ENCODE measurements at places on chromosomes 5 and 9.

- DNase-seq: no peak
These were observed 338 bp downstream of the ABHD17B start for GRCh38 chr9:71910650-71911060.

DNA sequence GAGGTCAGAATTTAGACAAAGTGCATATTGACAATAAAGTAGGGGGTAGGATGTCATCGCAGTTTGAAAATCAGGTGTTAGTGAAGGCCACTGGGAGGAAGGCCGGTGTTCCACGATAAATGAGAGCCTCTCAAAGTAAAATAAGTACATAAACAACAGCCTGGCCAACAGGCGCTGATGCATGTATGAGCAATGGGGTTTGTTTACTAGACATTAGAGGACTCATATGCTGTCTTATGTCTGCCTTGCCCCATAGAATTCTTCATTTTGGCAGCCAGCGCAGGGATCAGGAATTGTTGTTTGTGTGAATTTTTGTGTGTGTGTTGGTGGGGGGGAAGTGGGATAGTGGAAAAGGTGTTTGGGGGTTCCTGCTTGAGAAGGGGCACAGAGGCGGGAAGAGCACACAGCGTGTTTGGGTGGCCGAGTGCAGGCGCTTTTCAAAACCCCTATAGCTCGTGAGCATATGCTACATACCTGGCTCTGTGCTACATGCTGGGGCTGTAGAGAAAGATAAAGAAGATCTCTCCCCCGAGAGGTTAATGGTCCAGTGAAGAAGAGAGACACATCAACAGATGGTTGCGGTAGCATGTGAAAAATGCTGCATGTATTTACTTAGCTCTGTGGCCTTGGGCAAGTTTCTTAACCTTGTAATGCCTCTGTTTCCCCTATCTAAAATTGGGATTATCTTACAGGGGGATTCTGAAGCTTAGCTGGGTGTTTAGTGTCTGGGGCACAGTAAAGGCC lies 11.5 kb downstream of the SNX30 start:
- no peak for DNase-seq

DNA sequence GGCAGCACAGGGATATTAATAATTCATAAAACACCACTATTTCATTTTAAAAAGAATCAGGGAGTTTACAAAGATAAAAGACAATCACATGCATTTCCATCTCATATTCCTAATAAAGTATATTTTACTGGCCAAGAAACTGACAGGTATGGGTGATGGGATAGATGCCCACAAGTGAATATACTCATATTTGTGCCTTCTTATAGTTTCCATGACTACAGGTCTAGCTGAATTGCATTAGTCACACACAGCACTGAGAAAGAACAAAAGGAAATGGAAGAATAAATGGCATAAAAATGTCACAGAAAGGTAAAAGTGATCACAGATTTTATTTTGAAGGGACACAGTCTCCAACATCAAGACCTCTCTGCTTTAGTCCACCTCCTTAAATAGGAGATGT lies 193.5 kb downstream of the PLK2 start:
- no peak for DNase-seq

DNA sequence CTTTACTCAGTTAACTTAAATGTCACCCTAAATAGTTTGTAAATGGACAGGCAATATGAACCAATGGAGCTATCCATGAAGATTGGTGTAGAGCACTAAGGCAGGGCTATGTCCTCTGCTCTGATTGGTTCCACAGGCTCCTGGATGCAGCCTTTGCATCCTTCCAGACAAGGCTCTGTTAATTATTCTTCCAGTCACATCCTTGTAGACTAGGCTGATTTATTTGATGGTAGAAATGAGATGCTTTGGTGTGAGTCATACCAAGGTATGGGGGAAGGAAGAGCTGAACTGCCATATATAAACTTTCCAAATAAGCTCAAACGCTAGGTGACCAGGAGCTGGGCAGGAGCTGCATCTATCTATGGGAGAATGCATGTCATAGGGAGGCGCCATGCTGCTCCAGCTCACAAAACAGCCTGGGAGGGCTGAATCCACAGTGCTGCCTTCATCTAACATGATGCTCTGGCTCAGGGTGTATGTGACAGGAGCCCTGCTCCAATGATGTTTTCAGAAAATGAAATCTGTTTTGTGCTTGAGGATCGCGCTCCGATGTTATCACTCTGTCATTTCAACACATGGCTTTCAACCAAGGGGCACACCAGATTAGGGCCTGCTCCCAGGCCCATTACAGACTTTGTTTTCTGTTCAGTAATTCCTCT lies 818.0 kb upstream of the ZNF608 start:
- DNase-seq: no peak

GRCh38 chr9:33415501-33416038 lies 13.2 kb upstream of the AQP7 start:
- no peak for DNase-seq

DNA sequence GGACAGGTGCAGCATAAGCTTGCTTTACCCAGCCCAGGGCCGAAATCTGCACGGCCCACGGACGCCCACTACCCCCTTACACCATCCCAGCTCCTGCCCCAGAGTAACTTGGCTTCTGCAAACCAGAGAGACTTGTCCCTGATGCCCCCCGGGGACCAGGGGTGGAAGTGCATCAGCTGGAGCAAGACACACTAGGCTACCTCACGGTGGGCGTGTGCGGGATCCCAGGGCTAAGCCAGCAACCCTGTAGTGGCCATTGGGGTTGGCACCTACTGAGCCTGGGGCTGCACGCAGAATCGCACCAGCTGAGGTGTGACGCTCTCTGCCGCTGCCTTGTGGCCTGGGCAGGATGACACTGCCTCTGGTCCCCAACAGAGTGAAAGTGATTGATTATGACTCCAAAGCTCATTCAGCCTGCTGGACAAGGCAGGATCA lies 6.1 kb upstream of the ZNF79 start:
- no peak for DNase-seq

- no peak for DNase-seq
These were observed 557.9 kb upstream of the GRAMD2B start for GRCh38 chr5:125865166-125865815.

- no peak for DNase-seq
These were observed 109.8 kb downstream of the SAXO1 start for GRCh38 chr9:18923167-18923566.

Data from putamen (tissue), 1 donor.